Epithelial cell of prostate (primary cell): ENCODE measurements at places on chromosomes 5 and 9.

GRCh38 chr5:24183981-24184380, 460.8 kb downstream of the CDH10 start:
- no peak for DNase-seq

- no peak for DNase-seq
Observed at GRCh38 chr9:76297721-76298239, 96.4 kb downstream of the RFK start.

DNA sequence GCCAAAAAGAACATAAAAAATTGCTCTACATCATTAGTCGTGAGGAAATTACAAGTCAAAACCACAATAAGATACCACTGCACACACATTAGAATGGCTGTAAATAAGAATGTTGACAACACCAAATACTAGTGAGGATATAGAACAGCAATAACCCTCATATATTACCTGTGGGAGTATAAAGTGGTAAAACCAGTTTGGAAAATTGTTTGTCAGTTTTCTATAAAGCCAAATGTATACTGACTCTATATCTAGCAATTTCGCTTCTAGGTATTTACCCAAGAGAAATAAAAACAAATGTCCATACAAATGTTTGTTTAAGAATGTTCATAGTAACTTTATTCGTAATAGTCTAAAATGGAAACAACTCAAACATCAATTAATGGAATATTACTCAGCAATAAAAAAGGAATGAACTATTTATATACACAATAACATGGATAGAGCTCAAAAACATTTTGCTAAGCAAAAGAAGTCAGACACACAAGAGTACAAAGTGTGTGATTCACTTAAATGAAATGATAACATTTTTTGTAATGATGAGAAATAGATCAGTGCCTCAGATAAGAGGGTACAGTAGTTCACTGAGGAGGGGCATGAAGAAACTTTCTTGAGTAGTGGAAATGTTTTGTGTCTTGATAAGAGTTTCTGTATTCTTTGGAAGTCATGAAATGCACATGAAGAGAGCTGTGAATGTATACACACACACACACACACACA, 219.6 kb upstream of the ZNF462 start:
- no peak for DNase-seq

GRCh38 chr5:35516271-35516670, 101.4 kb upstream of the SPEF2 start:
- no peak for DNase-seq

- DNase-seq = no peak
Observed at GRCh38 chr5:98840946-98841345, 67.5 kb downstream of the RGMB start.

- DNase-seq = no peak
Observed at GRCh38 chr9:616694-617093, 224.8 kb upstream of the DMRT1 start.

GRCh38 chr9:133044125-133044524, 13.3 kb downstream of the GTF3C5 start:
- DNase-seq = no peak

- DNase-seq = no peak
Observed at GRCh38 chr9:121219530-121219929, 17.9 kb upstream of the RAB14 start.

GRCh38 chr5:35201291-35201690, 29.0 kb downstream of the PRLR start:
- DNase-seq = no peak

DNA sequence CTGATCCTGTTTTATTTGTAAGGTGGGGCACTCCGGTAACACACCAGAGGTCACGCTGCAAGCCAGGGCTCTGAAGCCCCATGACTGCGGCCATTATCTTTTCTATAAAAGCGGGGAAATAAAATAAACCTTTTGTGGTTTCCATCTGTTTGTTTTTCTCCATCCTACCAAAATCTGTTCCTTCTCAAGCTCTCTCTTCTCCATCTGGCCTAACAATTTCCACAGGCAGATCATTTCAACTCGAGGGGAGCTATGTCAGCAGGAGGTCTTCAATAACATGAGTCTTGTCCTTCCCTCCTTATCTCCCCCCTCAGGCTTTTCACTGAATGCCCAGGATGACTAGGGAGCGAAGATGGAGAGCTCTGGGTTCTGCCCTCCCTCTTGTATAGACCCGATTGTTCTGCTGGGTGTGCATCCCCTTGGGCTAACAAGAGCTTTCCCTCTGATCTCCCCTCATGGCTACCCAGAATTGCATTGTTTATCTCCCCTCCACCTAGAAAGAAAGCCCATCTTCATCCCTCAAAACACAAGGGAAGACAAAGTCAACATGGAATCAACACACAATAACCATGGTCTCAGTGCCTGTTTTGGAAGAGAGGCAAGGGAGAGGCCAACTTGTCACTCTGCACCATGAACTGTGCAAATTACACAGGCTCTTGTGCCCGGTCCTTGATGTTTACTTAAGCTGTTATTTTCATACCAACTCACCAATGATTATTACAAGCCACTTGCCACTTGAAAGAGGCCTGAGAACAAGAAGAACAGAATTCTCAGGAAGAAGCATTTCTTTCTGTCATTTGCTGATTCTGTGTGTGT, 187.8 kb downstream of the FANCC start:
- no peak for DNase-seq

GRCh38 chr5:135193213-135194125, 159.4 kb upstream of the PITX1 start:
- no peak for DNase-seq

GRCh38 chr9:36956908-36957307, 77.2 kb downstream of the PAX5 start:
- DNase-seq = no peak

- no peak for DNase-seq
Observed at GRCh38 chr5:126009566-126009965, 413.6 kb upstream of the GRAMD2B start.

- no peak for DNase-seq
Observed at GRCh38 chr9:114172981-114173833, 17.9 kb downstream of the COL27A1 start.
